ENCODE measurements at places on chromosomes 2 and 18. TPM values are rescaled to one million over a fixed set of nuclear protein-coding genes. Genes with fewer than 3 reads are reported as not detected.

The CNGA3 gene
- not detected for total RNA-seq

The RUFY4 gene
- total RNA-seq: not detected

The FBXO36 gene
- total RNA-seq: 1.8 TPM

The RIT2 gene
- total RNA-seq: not detected

The TMEM169 gene
- total RNA-seq: 2.9 TPM

The KIDINS220 gene
- total RNA-seq: 27.0 TPM

The ALK gene
- not detected for total RNA-seq

The FKBP1B gene
- total RNA-seq: 20.6 TPM

The GALNT13 gene
- total RNA-seq: 0.52 TPM

The PJVK gene
- total RNA-seq: 0.58 TPM

The SMAD4 gene
- 82.6 TPM for total RNA-seq

The CXCR4 gene
- 0.17 TPM for total RNA-seq

The G6PC2 gene
- total RNA-seq: not detected

The ABCG5 gene
- not detected for total RNA-seq
